Karpas-422 (cell line): ENCODE measurements at places on chromosomes 5 and 9.

- DNase-seq, result no peak
These were observed 335.0 kb downstream of the DEPDC1B start for GRCh38 chr5:60365001-60365400.

- no peak for DNase-seq
These were observed 63.5 kb downstream of the GALNT12 start for GRCh38 chr9:98870782-98871557.

DNA sequence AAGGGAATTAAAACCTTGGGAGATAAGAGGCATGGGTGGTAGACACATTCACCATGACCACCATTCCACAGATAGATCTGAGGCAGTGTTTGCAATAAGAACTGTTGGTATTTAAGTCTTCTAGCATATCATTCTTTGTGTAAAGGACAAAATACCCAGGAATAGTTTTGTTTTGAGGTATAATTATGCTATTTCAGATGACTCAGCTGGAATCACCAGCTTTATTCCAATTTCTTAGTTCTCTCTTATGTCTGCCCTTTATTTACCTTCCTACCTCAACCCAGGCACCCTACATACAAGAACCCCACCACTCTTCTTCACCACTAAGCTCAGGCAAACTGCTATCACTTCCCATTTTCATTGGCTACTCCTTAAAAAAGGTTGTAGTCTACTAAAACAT lies 94.7 kb upstream of the TRIO start:
- DNase-seq, result no peak

DNA sequence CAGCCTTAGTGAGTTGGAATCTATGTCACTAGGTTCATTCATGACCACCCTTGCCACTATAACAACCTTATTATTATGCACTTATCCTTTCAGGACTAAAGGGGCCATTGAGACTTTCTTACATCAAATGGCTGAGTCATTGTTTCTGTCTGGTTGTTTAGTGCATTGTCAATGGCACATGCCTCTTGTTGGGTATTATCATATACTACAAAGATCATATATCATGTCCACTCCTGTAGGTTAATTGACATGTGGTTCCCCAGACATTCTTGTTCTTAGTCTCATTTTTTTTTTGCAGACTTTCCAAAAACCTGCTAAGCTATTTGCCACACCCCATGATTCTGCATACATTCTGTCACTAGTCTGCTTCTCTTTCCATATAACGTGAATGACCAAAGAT lies 66.7 kb upstream of the PRDM9 start:
- DNase-seq, result no peak

- no peak for DNase-seq
These were observed 22.0 kb downstream of the KCTD16 start for GRCh38 chr5:144192661-144193060.

GRCh38 chr9:108333530-108333983 lies 522.2 kb downstream of the ACTL7B start:
- no peak for DNase-seq

DNA sequence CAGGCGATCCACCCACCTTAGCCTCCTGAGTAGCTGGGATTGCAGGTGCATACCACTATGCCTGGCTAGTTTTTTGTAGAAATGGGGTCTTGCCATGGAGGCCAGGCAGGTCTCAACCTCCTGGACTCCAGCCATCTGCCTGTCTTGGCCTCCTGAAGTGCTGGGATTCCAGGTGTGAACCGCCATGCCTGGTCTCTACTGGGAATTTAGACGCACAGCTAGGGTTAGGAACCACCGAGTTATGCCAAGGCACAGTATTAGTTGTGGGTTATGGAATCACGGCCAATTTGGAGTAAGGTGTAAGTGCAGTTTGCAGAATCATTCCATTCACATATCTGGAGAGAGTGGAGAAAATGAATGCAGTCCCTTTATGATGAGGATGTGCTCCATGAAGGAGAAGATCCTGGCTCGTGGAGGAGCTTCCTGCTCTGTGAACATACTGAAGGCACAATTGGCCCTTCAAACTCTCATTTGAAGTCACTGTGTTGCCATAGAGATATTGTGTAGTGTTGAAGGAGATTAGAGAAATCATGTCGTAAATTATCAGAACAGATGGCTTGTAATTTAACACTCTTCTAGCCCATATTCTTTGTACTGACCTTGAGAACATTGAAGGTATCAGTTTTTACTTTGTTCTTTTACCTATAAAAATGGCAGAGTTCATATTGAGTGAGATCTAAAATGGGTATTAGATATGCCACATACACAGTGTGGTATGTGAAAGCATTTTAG lies 18.8 kb downstream of the TRIO start:
- DNase-seq, result no peak

GRCh38 chr9:26054600-26055520 lies 376.6 kb upstream of the TUSC1 start:
- no peak for DNase-seq

- no peak for DNase-seq
These were observed 29.9 kb upstream of the UNC5A start for GRCh38 chr5:176780176-176781053.

DNA sequence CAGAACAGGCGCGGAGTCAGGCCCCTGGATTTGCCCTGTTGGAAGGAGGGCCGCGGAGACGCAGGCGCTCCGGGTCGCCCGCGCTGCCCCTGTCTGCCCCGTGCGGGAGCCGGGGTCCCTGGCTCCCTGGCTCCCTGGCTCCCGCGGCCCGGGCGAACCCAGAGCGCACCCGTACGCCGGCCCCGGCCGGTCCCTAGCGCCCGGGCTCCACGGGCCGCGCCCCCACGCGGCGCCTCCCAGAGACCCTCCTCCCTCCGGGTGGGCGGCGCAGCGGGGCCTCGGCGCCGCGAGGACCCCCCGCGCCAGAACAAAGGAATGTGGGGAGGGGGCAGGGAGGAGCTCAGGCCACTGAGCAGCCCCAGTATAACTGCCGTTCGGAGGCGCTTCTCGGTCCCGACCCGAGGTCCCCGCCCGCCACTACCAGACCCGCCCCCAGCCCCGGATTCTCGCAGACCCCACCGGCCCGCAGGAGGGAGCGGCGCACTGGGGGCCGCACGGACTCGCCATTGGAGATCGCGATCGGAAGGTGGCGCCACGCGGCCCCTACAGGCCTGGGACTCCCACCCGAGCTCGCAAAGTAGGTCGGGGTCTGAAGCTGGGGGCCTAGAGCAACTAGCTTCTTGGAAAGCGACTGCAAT lies 2.4 kb downstream of the NFIL3 start:
- no peak for DNase-seq

DNA sequence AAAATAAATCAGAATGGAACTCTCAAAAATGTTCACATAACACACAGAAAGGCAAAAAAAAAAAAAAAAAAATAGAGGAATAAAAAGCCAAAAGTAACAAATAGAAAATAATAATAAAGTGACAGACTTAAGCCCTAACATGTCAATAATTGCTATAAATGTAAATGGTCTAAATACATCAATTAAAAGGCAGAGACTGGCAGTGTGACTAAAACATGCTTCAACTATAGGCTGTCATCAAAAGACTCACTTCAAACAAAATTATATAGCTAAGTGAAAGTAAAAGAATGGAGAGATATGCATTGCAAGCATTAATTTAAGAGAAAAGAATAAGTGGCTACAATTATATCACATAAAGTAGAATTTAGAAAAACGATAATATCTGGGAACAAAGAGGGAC lies 114.2 kb downstream of the PHF2 start:
- no peak for DNase-seq

DNA sequence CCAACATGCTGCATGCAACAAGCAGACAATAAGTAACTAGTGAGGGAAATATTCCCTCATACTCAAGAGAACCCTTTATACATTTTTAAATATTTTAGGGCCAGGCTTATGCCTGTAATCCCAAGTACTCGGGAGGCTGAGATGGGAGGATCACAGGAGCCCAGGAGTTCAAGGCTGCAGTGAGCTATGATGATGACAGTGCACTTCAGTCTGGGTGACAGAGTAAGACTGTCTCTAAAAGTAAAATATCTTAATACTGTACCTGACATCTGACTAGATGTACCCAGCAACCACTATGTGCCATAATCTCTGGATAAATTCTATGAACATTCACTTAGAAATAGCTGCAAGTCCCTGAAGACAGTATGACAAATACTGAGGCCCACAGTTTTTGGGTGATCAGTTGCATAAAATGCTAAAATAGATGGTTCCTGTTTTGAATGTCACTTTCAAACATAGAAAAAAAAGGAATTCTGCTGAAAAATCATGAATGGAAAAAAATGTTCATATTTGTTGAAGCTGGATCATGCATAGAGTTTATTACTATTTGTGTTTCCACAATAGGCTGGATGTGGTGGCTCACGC lies 2.0 kb upstream of the C5orf15 start:
- no peak for DNase-seq

DNA sequence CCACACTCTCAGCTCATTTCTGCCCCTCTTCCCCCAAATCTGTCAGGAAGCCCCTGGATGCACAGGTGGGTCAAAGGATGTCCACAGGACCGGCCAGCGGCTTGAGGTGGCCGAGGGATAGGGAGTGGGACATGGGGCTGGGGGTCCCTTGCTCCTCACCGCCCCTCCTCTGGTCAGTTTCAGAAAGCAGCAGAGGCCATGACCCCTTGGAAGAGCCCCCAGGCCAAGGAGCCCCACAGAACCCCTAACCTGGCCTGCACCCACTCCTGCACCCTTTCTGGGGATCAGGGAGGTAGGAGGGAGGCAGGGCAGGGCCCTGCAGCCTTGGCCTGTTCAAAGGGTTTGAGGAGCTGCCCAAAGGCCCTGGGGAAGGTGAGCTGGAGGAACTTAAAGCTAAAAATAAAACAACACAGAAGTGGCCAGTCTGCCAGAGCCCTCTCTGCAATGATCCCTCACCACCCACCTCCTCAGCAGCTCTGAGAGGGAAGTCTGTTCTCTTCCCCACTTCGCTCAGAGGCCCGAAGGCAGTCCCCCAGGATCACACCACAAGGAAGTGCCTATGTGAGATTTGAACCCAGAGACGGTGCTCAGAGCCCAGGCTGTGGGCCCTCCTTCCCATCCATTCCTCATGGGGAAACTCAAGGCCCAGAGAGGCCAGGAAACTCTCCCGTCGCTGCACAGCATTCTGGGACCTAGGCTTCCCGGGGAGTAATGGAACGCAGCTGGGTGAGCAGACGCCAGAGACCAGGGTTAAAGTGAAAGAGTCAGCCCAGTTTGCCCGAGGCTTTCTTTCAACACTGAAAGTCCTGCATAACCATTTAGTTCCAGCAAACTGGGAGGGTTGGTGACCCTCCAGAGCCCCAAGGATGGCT lies 910 bp downstream of the ENG start:
- DNase-seq, result no peak

GRCh38 chr9:89807101-89807395 lies 202.2 kb downstream of the GADD45G start:
- DNase-seq, result no peak

DNA sequence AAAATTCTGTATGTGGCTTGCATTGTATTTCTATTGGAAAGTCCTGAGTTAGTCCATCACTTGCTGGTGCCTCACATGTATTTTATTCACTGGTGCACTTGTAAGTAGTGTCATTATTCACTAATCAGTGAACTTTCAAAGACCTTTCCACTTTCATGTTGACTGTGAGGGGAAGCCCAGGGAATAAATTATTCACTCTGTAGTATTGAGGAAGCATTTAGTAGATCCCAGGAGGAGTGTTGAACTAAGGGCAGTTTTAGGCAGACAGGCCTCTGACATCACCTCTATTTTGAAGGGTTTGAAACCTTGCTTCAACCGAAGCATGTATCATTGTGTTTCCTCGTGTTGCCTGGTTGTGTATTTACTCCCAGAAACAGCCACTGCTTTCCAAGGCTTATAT lies 705.4 kb upstream of the RIOK2 start:
- no peak for DNase-seq
